ENCODE measurements at places on chromosomes 1 and 21.

GRCh38 chr1:209202830-209203532, 380.5 kb upstream of the CAMK1G start:
- DNase-seq = no peak

- no peak for DNase-seq
These were observed 137.7 kb downstream of the LEPR start for GRCh38 chr1:65558215-65558614.

GRCh38 chr1:27161594-27161993, 6.7 kb upstream of the SLC9A1 start:
- DNase-seq = no peak

GRCh38 chr1:181354865-181355264, 128.5 kb upstream of the CACNA1E start:
- DNase-seq = no peak

DNA sequence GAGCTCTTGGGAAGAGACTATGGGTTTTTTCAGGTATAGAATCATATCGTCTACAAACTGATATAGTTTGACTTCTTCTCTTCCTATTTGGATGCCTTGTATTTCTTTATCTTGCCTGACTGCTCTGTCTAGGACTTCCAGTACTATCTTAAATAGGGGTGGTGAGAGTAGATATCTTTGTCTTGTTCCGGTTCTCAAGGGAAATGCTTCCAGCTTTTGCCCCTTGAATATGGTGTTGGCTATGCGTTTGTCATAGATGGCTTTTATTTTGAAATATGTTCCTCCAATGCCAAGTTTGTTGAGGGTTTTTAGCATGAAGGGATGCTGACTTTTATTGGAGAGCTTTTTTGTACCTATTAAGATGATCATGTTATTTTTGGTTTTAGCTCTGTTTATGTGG, 170.3 kb downstream of the PTGER3 start:
- no peak for DNase-seq

DNA sequence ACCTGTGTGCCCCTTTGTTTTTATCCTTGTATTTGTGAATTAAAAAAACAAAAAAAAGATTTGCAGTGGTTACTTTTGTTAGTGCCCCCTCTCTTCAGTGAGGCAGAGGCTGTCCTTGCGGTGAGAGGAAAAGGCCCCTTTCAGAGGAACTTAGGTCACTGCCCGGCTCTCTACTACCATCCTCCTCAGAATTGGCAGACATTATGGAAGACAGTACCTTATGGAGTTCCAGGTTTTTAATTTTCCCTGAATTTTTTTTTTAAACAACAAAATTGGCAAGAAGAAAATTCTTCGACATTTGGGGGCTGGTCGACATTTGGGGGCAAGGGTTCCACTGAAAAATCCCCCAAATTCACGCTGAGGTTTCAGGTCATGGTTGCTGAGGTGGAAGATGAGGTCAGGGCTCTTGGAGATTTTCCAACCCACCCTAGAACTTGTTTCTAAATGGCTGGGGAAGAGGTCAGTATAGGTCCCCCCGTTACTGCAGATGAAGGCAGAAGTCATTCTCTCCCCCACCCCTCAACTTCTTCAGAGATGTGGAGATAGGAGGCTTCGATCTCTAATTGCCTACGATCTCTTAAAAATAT, 5.3 kb downstream of the RXFP4 start:
- no peak for DNase-seq
